ENCODE measurements at places on chromosomes 3 and 15.

DNA sequence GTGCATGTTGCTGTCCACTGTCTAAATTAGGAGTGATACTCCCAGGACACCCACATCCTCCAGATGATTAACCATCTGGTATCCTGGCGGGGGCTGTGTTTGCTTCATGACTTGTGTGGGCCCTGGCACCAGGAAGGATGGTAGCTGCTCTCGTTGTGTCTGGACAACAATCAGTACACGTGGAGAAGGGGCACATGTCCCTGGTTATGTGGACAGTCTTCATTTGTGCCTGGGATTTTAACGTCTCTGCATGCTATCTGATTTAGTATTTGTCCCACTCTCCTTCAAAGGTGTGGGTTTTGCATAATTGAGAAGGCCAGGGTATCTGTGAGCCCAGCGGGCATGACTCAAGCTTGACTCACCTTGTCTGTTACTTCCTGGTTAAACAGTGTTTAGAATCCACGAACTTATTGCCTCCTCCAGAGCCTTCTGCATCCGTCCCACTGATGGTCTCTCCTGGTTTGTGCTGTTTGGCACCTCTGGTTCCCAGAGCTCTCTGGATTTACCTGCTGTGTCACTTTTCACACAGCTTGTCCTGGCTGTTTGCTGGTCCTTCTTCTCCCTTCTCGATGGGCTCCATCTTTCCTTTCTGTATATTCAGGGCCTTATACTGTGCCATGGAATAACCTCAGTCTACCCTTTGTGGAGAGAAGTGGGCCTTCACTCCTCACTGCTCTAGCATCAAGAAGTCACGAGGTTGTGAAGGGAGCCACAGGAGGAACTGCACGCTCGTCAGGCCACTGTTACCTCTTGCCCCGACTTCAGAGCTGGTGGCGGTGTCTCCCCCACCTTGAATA lies 32.5 kb downstream of the ARNT2 start:
- peak; percentile 9 for DNase-seq

GRCh38 chr3:33579840-33580239 lies 138.2 kb downstream of the CLASP2 start:
- DNase-seq: no peak

DNA sequence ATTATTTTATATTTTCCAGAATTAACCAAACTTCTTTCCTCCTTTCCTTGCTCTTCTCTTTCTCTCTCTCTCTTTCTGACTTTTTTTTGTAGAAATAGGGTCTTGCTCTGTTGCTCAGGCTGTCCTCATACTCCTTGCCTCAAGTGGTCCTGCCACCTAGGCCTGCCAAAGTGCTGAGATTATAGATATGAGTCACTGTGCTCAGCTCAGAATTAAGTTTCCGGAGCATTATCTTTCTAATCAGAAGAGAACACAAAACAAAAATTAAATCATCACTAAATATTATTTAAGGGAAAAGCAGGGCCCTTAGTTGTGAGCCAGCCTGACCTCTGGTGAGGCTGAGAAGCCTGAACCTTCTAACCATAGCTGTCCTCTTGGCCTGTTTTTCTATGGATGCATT lies 168.2 kb downstream of the SOX2 start:
- no peak for DNase-seq

GRCh38 chr15:71743861-71744382 lies 66.4 kb upstream of the NR2E3 start:
- DNase-seq: peak; percentile 39

DNA sequence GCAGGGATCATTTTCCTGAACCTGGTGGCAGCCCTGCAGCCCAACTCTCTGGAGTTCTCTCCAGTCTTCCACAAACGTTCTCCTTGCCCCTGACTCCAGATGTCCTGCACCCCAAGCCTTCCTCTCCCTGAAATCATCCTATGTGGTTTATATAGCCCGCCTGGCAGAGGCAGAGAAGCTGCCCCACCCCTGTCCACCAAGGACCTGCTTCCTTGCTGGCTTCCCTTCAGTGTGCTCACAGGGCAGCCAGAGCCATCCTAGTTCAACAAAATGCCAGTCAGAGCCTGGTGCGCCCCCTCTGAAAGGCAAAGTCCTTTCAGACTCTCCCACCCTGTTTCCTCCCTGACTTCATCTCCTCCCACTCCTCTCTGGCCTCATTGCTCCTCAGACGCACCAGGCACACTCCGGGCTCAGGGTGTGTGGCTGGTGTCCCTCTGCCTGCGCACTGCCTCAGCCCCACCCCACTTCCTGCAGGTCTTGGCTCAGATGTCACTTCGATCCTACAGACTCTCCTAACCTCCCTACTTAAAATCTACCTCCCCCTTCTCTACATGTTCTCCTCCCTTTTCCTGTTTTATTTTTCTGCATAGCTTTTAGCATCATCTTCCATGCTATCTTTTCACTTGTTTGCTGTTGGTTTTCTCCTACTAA lies 5.9 kb downstream of the KBTBD13 start:
- DNase-seq: no peak

- peak; percentile 53 for DNase-seq
Observed at GRCh38 chr15:99213187-99213811, 36.1 kb downstream of the TTC23 start.

DNA sequence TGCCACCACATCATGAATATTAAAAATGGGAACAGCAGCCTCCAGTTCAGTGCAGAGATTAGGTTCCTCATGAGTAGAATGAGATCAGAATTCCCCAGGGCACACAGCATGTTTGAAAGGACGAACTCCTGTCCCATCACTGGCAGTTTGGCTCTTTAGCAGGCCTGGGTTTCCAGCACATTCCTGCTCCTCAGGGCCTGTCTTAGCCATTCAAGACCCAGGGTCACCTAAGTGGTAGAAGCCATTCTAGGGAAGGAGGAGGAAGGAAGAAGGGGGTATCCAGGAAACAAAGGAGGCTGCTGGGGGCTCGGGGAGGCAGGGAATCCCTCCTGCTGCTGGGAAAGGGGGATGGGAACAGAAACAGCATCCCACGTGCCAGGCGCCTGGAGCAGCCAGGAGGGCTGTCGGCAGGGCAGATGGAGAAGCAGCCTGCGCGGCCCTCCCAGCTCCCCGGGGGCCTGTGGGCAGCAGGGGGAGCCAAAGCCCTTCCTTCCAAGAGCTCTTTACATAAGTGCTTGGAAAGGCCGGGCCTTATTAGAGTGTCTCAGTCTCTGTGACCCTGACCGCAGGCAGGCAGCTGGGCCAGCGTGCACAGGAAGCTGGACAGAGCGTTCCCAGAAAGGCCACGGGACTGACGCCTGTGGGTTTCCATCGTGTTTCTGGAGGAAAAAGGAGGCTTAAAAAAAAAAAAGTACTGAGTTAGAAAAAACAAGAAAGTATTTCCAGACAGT lies 24.7 kb downstream of the LOXL1 start:
- peak; percentile 60 for DNase-seq
